Omental fat pad (tissue), 4 donors: ENCODE measurements at places on chromosomes 7 and 10.

DNA sequence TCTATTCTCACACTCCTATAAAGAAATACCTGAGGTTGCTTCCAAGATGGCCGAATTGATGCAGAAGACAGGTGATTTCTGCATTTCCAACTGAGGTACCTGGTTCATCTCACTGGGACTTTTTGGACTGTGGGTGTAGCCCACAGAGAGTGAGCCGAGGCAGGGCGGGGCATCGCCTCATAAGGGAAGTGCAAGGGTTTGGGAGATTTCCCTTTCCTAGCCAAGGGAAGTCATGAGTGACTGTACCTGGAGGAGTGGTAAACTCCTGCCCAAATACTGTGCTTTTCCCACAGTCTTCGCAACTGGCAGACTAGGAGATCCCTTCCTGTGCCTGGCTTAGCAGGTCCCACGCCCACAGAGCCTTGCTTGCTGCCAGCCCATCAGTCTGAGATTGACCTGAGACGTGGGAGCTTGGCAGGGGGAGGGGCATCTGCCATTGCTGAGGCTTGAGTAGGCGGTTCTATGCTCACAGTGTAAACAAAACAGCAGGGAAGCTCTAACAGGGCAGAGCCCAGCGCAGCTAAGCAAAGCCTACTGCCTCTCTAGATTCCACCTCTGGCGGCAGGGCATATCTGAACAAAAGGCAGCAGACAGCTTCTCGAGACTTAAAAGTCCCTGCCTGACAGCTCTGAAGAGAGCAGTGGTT is 152.2 kb downstream of the ARL4A start:
- DNase-seq = no peak

- no peak for DNase-seq
Observed at GRCh38 chr10:17009212-17009700, 120.4 kb downstream of the CUBN start.

GRCh38 chr10:48474765-48475365 is 130.0 kb downstream of the ARHGAP22 start:
- DNase-seq = no peak

GRCh38 chr7:22849172-22849571 is 26.5 kb upstream of the TOMM7 start:
- DNase-seq = no peak

- DNase-seq = no peak
Observed at GRCh38 chr10:128187788-128188185, 61.6 kb upstream of the MKI67 start.

GRCh38 chr7:158955932-158956804 is 99.8 kb downstream of the DYNC2I1 start:
- DNase-seq = no peak

DNA sequence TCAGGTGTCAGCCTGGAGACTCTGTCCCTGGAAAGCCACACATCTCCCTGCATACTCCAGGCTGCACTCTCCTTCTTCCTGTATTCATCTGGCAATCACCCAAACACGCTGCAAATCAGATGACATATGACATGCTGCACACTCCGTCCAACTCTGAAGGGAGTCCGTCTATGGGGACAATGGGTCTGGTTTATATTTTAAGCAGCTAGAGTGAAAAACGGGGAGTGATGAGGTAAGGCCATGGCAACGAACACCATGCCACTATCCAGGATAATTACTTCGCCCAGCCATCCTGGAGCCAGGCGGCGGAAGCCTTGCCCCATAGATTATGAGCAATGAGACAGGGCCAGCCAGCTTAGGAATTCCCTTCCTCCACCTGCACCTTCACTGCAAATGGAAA is 140.1 kb downstream of the PLXNA4 start:
- DNase-seq = no peak

DNA sequence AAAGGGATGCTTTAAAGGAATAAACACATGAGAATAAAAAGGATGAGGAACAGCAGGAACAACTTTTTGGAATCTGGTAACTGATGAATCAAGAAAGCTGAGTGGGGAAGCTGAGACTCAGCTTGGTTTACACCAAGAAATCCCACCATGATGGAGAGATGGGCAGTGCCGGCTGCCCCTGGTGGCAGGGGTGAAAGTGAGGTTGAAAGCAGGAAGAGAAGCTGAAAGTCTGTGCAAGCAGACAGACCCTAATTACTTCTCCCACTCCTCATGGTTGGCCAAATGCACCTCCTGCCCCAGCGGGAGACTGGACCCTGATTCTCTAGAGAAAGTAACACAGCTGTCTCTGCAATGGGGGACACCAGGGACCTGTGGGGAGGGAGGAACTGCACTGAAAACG is 57.6 kb upstream of the NANOS1 start:
- DNase-seq = no peak

- peak; percentile 41 for DNase-seq
Observed at GRCh38 chr7:78018641-78019446, 220.3 kb downstream of the PHTF2 start.

DNA sequence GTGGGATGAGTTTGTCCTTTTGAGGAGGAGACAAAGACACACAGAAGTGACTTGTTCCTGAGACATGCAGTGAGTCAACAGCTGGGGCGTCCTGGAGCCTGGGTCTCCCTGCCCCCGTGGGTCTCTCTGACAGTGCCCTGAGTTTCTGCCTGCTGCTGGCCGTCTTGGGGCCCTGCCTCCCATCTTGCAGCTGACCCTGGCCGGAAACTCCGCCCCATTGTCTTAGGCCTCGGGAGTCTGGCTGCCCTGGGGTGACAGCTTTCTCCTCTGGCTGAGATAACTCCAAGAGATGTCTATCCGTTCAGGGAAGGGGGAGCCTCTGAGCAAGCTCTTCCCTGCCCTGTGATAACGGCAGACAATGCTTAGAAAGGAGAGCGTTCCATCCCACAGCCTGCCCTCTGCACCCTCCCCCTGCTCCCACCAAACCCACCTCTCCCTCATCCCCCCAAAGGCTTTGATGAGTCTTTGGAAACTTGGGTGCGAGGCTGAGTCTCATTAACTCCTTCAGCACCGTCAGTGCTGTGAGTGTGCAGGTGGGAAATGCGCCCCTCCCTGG is 69.5 kb upstream of the PODXL start:
- no peak for DNase-seq

DNA sequence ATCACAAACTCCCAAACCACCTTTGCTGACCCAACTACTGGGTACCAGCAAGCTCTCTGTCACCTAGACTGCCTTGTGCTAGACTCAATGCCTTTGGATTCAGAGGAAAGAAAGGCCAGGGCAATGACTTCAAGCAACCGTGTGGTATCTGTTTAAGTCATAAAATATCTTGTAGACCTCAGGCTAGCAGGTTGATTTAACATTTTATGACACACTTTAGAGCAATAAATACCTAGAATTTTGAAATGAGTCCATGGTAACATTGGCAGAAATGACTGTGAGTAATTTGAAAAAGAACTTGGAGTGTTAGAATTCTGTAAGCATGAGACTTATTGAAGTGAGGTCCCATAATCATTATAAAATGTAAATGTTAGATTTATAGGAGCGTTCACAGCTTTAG is 87.2 kb downstream of the TWIST1 start:
- no peak for DNase-seq

- no peak for DNase-seq
Observed at GRCh38 chr10:44898665-44899064, 12.5 kb upstream of the TMEM72 start.

GRCh38 chr7:18577096-18577771 is 81.7 kb downstream of the HDAC9 start:
- no peak for DNase-seq

- DNase-seq = no peak
Observed at GRCh38 chr7:105689067-105689819, 108.0 kb upstream of the EFCAB10 start.

- DNase-seq = no peak
Observed at GRCh38 chr7:136136906-136137454, 159.8 kb upstream of the MTPN start.

DNA sequence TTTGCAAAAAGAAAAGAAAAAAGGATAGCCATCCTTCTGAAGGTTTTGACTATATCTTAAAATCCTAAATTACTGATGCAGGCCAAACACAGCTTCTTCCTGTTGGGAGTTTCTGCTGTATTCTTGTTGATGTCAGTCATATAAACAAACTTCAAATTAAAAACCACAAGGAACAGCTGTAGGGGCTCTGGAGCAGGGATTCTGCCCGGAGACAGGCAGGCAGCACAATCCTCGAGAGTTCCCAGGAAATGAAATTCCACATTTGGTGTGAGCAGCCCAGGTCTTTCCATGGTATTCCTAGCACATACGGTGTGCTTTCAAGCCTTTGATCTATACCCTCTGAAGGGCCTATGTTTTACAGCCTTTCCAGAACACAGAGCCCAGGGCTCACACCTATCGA is 43.2 kb downstream of the INSYN2A start:
- no peak for DNase-seq

DNA sequence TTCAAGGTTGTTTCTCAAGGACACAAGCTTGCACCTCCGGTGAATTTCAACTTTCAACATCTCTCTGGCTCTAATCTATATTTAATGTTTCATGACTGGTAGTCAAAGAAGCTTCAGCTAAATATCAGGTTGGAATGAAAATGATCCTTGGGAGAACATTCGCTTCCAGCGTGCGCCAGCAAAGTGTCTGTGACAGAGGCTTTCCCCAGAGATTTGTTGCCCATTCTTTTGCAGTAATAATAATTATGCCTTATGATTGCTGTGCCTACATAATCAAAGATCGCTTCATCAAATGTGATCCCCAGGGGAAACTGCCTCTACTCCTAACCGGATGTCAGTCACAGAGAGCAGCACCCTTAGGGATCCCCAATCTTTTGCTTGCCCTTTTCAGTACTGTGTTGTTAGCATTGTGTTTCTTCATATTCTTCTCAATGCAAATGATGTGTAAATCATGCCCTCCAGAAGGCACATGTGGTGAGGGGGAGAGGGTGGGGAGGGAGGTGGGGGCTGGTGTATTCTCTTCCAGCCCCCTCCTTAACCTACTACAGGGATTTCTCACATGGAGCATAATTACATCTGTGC is 30.5 kb downstream of the FZD1 start:
- no peak for DNase-seq

- DNase-seq = no peak
Observed at GRCh38 chr7:155911471-155912105, 99.3 kb upstream of the SHH start.

GRCh38 chr7:55977831-55978230 is 13.4 kb downstream of the NIPSNAP2 start:
- no peak for DNase-seq

DNA sequence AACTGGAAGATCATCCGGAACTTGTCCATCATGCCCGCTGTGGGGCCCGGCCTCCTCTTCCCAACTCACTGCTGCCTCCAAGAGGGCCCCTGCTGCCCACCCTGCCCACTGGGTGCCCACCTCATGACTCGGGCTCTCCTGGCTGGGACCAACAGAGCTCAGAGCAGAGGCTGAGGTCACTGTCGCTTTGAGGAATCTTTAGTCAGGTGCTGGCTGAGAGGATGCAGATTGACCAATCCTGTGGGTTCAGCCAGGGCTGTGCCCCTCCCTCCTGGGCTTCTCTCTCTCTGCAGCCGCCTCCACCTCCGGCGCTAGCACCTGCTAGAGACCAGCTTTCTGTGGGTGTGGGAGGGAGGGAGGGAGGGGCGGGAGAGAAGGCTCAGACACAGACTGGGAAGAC is at the start of gene CALHM1:
Gene CALHM1, minus strand, starts transcription at position 181 of the 400 bp plus-strand sequence. Its CDS starts 149 bp downstream, at position 32.
- DNase-seq = no peak

DNA sequence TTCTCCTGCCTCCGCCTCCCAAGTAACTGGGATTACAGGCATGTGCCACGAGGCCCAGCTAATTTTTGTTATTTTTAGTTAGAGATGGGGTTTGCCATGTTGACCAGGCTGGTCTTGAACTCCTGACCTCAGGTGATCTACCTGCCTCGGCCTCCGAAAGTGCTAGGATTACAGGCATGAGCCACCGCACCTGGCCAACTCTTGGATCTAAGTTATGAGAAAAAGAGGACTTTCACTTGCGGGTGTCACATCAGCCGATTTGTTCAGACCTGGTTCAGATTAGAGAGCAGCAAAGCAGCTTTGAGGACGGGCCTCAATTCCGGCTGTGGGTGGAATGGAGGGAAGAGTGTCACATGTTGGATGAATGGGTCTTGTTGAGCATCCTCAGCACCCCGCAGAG is 61.0 kb upstream of the FGFR2 start:
- no peak for DNase-seq

DNA sequence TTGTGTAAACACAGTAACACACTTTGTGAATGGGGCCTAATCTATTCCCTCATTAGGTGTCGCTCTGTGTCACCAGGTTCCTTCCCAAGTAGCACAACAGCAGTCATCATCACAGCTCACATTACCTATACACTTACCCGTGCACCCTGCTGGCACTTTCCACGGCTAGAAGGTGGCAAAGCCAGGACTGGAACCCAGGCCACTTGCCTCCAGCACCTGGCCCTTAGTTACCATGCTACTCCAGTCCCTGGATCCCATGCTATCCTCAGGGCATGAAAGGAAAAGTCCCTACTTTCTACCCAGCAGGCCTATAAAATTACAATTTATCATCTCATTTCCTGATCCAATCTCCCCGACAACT is 18.4 kb downstream of the SMURF1 start:
- no peak for DNase-seq
